Astrocyte (in vitro differentiated cells and primary cell): ENCODE measurements at places on chromosomes 12 and 14. TPM values are rescaled to one million over a fixed set of nuclear protein-coding genes. Genes with fewer than 3 reads are reported as not detected.

Gene LHX5
- total RNA-seq = 0.25 TPM in 1 of 2 replicates, not detected in the other

Gene LRP1
- 369 and 397 TPM in 2 replicates for total RNA-seq

Gene KRT74
- not detected in 2 replicates for total RNA-seq

Gene NUAK1
- total RNA-seq = 94.0 and 96.1 TPM in 2 replicates

Gene TAS2R19
- total RNA-seq = 2.2 and 3.1 TPM in 2 replicates

DNA sequence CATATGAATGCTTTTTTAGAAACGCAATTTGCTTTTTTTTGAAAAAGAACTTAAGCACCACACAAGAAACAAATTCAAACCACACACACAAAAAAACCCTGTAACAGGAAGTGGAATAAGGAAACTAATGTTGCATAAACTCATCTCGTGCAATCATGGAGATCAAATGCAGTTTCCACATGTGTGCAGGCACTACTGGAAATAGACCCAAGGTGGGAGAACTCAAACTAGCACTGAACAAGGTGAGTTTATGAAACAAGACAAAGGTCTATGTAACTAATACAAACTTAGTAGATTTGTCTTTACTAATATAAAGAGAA lies 17.5 kb downstream of the NIN start:
- H3K27ac ChIP-seq = no peak overlapping the region
- H3K36me3 ChIP-seq = no peaks in the 10 kb centered on the region
- H3K27me3 ChIP-seq = no peaks in the 10 kb centered on the region
- no peak for DNase-seq
- peaks cover 10% of the 10 kb centered on the region for H3K4me1 ChIP-seq

- H3K4me1 ChIP-seq = no peaks in the 10 kb centered on the region
- H3K27ac ChIP-seq = no peak overlapping the region
- no peak overlapping the region for H3K4me3 ChIP-seq
- H3K36me3 ChIP-seq = no peaks in the 10 kb centered on the region
These were observed 666.6 kb downstream of the NRXN3 start for GRCh38 chr14:78836777-78837176.
